Muscle of back (tissue), 13 donors: ENCODE measurements at places on chromosomes 4 and X.

GRCh38 chrX:154357205-154357604, 17.2 kb downstream of the FLNA start:
- DNase-seq = no peak

DNA sequence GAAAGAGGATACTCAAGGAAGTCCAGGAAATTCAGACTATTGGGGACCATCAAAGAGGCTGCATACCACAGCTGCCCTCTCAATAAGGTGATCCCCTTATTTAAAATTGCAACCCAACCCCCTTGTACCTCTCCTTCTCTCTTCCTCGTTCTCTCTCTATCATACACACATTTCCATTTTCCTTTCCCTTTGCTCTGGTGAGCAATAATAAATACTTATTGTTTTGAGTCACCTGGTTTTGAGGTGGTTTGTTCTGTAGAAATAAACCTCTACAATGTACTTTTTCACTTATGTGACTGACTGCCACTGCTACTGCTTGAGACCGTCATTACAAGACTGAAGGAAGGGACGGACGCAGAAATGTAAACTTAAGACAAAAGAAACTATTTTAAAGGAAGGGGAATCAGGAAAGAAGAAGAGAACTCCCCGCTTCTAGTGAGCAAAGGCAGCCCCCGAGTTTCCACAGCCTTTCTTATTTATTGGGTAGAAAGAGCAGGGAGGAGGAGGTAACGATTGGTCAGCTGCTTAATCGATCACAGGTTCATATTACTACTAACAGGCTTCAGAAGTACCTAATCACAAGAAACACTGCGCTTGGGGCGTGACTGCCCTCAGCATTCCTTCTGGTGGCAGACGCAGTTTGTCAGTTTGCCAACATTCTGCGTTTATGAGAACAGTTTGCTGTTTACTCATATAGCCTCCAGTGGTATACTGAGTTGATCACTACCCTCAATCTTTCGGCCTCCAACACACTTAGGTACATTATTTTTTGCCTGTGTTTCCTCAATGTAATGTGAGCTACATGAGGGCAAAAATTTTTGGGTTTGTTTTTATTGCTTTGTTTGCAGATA, 16.9 kb upstream of the TMEM165 start:
- no peak for DNase-seq

DNA sequence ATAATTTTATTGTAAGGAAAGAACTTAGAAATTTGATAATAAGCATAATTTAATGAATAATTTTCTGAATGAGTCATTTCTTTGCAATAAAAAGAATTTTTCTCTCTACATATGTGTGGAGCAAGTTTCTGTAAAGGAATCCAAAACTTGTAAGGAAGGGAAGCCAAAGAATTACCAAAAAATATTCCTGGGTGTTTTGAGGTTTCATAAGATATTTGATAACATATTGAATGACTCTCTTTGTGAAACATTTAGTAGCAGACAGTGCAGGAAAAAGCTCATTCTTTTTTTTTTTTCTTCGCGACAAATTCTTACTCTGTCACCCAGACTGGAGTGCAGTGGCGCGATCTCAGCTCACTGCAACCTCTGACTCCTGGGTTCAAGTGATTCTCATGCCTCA, 469.0 kb upstream of the MAGEB2 start:
- no peak for DNase-seq

- DNase-seq = no peak
Measured at GRCh38 chr4:140637836-140638235, 69.1 kb upstream of the UCP1 start.

GRCh38 chr4:8209181-8209874, 10.2 kb downstream of the SH3TC1 start:
- DNase-seq = no peak

DNA sequence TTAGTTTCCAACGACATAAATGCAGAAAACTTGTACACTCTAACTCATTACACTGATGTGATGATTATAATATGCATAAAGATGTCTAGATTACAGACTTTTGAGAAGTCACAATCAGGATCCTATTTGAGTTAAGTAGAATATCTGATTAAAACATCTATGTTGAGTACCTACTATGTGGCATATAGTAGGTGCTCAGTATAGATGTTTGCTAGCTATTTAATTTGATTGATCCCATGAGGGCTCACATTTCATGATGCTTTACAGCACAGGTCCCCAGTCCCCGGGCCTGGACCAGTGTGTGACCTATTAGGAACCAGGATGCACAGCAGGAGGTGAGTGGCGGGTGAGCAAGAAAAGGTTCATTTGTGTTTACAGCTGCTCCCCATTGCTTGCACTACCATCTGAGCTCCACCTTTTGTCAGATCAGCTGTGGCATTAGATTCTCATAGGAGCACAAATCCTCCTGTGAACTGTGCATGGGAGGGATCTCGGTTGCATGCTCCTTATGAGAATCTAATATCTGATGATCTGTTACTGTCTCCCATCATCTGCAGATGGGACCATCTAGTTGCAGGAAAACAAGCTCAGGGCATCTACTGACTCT, 33.0 kb upstream of the CXCL8 start:
- DNase-seq = no peak
